ENCODE measurements at places on chromosomes 1 and 21. TPM values are rescaled to one million over a fixed set of nuclear protein-coding genes. Genes with fewer than 3 reads are reported as not detected.

Gene PLPPR4
- 0.28 TPM for total RNA-seq

Gene CYP2J2
- not detected for total RNA-seq

Gene GUCA2A
- not detected for total RNA-seq

Gene RAB42
- total RNA-seq: 1.6 TPM

Gene FCGR3A
- total RNA-seq: 41.2 TPM

Gene C4BPA
- not detected for total RNA-seq

Gene TCHH
- total RNA-seq: 0.41 TPM

Gene LCE3E
- total RNA-seq: not detected

Gene CCDC185
- total RNA-seq: not detected

Gene HUNK
- 0.42 TPM for total RNA-seq

Gene PUSL1
- total RNA-seq: 22.1 TPM

Gene CFHR4
- not detected for total RNA-seq

Gene ZFP69B
- 0.95 TPM for total RNA-seq

Gene MTARC2
- total RNA-seq: 30.4 TPM

Gene NKAIN1
- total RNA-seq: not detected

Gene INTS3
- total RNA-seq: 63.8 TPM

All from thoracic aorta (tissue), 2 donors.